ENCODE measurements at places on chromosomes 12 and 14.
A peak's percentile ranks its signal among the peaks of the same experiment; 100 is the strongest.

DNA sequence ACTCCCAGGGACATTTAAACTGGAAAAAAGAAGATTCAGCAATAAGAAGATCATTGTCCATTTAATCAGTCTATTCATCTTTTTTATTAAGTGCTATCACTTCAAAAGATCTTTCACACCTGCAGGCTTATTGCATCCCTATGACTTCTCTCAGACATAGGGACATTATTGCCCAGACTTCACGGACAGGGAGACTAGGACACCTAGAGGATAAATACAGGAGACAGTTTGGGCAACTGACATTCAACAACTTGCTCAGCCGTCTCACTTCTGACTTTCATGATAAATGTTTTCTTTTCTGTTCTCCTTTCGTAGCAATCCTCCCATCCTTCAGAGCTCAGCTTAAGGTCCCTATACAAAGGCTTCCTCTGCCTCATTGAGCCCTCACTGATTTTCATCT is 84.3 kb downstream of the TMEM30B start:
- DNase-seq, result no peak

DNA sequence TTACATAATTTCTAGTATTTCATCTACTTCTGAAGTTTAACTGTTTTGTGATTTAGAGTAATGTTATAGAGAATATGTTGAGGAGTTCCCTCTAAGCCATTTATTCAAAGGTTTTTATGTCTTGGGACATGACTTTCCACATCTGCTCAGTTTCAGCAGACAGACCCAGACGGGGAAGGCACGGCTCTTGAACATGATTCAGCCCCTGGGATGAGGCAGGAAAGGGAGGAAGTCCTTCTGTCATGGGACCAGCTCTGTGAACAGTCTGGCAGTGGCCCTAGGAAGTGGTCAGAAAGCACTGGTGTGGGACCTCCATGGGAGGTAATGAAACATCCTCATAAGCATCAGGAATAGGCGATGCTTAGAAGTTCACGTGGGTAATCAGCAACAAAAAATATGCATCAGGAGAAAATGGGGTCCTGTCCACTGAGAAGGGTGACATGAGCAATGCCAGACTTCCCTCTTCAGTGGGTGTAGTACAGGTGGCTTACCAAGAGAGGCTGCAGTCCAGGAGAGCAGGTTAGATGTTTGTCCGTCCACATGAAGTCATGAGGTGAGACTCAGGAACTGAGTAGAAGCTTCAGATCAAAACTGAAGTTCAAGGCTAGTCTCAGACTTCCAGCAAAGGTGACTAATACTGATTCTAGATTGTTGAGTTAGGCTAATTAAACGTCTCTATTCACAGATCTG is 248.5 kb downstream of the IPO8 start:
- DNase-seq, result no peak

- DNase-seq, result no peak
These were observed 36.2 kb upstream of the ETNK1 start for GRCh38 chr12:22588817-22589216.

DNA sequence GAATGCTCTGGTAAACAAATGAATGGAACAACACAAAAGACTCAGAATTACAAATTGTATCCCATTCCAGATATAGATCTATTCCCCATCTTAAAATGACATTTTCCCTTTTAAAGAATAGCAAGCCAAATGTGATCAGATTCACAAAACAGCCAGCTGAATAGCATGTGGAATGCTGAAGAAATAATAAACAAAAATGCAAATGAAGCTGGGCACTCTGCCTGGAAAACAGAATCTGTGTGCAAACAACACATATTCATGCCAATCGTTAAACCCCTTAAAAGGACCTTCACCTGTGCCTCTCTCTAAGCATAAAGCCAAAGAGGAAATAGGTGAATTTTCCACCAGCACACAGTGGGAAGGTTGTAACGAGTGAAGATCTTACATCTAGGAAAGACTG is 67.9 kb upstream of the PDZRN4 start:
- no peak for DNase-seq

- no peak for DNase-seq
These were observed 225.7 kb downstream of the NUAK1 start for GRCh38 chr12:105912882-105913678.

DNA sequence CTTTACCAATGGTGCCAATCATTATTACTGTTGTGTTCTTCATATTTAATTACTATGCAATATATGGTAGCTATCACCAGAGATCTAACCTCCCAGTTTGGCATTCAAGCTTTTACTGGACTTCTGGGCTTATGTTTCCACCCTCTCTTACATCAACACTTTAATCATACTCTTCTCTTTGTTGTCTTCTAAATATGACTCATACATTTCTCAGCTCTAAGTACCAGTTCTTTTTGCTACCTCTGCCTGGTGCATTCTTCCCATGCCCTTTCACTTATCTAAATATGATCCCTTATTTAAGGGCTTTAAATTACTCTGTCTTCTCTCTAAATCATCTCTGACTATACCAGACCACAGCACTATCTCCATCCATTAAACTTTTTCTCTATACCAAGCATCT is 246.1 kb upstream of the CCDC196 start:
- no peak for DNase-seq

DNA sequence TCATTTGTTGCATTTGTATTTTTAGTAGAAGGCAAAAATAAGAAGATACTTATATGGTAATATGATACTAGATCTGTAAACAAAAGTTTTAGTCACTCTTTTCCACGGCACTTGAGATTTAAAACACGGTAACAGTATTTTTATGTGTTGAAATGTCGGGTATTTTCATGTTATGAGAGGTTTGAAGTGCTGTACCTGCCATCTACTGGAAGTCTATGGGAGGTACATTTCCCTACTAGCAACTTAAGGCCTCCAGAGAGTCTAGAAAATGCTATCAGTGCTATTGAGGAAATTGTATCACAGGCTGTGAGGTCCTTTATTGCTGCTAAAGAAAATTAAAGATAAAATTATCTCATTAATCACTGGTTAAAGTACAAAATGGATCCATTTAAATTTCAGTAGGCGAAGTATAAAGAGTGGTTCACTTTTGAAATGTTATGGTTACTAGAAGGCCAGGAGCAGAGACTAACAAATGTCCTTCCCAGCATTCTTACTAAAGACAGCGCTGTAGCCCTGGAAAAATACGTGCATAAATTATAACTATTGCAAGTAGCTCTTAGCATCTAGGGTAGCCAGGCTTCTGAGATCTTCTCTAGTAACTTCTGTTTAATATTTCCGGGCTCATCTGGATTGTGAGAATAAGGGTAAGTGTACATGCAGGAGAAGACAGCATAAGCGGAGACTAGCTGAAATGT is 77.6 kb upstream of the PRKD1 start:
- DNase-seq, result peak; percentile 73

GRCh38 chr12:27280412-27280811 is 36.3 kb downstream of the STK38L start:
- no peak for DNase-seq

- DNase-seq, result no peak
These were observed 203.6 kb downstream of the NUAK1 start for GRCh38 chr12:105935106-105935505.

GRCh38 chr12:124511259-124511985 is 56.0 kb downstream of the NCOR2 start:
- DNase-seq, result no peak

DNA sequence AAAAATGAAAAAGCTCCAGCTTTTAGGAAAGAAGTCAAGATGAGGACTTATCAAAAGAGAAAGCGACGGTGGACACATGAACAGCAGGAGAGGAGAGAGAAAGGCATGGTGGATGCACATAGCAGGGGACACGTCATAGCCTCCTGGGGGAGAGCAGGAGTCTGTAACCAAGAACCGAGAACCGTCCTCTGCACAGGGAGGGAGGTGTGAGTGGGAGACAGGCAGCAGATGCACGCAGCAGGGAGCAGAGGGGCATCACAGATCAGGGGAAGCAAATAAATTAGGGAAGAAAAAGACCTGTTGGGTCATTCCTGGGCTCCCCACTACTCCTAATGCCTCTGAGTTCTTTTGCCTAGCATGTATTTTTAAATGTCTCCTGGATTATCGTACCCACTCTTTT is 138.1 kb upstream of the RMST start:
- DNase-seq, result no peak

DNA sequence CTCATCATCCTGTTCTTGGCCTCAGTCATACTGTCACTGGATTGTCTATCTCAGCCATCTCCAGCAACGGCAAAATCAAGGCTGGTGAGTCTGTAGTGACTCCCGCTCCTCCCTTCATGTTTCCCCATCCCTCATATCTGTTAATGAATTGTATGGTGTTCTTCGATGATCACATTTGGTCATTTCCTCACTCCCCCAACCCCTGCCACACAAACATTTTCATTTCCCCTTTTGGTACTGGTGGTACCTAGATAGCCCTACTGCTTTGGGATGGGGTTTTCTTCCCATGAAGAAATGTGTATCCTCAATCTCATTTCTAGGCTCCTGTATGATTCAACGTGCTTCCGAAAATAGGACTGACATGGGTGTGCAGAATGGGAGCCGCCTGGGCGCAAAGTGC is 2.7 kb upstream of the KLHL33 start:
- DNase-seq, result no peak

Data from SHP77 treated with DMSO at 0.1 percent for 48 hours (cell line).